HS-5 (cell line): ENCODE measurements at places on chromosomes 3 and 15.

DNA sequence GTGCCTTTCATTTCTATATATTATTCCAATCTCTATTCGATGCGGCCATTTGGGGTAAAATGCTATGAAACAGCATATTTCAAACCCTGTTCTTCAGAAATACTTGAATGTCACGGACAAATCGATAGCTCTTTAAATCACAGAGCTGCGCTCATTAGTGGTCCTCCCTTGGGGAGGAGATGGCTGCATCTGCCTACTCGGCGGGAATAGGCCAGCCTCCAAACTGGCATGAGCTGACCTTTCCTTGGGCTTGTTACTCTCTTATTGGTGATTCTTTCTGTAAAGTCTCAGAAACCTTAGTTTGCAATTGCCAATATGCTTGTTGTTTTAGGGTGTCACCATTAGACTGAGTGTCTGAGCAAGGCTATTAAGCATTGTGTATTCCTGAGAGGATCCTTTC is 120.9 kb downstream of the BDH1 start:
- no peak for DNase-seq

DNA sequence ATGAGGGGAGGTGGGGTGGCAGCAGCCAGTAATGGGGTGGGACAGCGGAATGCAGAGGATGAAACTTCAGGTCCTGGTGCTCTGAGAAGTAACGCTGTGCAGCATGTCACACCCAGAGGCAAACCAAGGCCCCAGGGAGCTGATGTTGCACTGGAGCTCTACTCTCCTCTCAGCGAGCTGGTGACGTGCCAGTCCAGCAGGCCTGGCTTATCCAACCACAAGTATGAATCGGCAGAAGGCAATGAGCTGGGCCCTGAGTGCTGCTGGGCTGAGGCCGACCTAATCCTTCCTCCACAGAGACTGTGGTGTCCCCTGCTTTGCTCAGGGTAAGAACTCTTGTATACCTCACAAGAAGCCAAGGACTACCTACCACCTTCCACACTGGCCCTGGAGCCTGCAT is 30.5 kb downstream of the CD86 start:
- DNase-seq, result no peak

DNA sequence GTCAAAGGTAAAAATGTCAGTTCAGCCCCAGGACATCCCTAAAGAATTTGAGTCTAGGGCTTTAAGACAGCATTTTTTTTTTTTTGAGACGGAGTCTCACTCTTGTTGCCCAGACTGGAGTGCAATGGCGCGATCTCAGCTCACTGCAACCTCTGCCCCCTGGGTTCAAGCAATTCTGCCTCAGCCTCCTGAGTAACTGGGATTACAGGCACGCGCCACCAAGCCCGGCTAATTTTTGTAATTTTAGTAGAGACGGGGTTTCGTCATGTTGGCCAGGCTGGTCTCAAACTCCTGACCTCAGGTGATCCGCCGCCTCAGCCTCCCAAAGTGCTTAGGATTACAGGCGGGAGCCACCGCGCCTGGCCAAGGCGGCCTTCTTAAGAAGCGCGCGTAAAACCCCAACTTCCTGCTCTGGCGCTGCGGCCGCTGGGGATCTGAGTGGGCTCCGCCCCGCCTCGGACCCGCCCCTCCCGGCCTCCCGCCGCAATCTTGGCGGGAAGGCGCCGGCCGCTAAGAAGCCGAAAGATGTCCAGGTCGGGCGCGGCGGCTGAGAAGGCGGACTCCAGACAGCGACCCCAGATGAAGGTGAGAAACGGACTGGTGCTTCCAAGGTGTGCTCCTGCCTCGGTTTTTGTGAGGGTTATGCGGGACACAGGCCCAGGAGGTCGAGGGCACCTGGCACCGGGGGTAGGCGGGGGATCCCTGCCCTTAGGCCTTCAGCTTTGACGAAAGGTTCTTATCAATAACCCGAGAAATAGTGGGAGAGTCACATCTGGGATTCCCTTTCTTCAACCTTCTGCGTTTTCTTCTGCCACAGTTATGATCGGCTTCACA is at the start of gene WDR76:
TSS of gene WDR76 (plus strand) at position 495 of the 834 bp plus-strand sequence. CDS start at position 526, 31 bp downstream.
- DNase-seq, result peak; percentile 63

- no peak for DNase-seq
Measured at GRCh38 chr15:82643992-82644391, 3.2 kb downstream of the CPEB1 start.

DNA sequence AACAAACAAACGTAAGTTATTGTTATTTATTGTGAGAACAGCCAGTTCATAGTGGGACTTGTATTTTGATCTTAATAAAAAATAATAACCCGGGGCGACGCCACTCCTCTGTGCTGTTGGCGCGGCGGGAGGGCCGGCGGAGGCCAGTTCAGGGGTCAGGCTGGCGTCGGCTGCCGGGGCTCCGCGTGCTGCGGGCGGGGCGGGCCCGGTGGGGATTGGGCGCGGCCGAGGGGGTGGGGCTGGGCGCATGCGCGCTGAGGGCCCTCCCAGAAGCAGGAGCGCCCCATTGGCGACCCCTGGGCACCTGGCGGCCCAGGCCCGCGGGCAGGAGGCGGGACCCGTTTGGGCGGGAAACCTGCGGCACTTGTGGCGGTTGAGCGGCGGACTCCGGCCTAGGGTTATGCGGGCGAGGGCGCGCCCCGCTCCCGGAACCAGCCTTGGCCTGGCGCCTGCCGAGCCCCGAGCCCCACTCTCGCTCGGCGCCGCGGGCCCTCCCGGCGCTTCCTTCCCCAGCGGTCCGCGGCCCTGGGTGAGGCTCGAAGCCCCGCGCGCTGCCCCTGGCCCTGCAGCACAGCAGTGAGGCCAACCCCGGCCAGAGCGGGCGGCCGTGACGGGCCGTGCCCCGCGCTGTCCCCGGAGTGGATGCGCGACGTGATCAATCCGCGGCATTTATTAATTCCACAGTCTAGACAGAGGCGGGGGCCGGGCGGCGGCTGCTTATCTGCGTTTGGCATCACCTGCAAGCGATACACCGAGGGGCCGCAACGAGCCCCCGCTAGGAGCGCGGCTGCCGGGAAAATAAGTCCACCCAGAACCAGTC is 6.0 kb downstream of the ISL2 start:
- DNase-seq, result no peak

DNA sequence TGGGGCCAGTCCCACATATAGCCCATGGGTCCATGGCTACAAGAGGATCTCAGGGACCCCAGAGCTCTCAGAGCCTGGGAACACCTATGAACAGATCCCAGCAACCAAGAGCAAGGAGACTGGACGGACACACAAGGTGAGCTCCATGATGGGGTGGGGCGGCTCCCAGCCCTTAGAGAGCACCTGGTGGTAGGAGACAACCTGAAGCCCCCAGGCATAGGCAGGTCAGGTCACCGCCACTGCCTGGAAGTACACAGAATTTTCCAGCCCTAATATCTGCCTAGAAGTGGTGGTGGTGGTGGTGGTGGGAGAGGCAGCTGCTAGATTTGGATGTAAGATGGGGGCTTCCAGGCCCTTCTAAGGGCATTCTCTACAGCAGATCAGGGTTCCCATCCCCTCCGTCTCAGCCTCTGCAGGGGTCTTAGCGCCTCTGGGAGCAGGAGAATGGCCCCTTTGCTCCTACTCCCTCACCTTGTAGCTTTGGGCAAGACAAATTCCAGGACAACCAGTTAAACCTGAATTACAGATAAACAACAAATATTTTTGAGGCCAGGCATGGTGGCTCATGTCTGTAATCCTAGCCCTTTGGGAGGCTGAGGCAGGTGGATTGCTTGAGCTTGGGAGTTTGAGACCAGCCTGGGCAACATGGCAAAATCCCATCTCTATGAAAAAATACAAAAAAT is 9.2 kb downstream of the SH2D7 start:
- DNase-seq, result no peak

DNA sequence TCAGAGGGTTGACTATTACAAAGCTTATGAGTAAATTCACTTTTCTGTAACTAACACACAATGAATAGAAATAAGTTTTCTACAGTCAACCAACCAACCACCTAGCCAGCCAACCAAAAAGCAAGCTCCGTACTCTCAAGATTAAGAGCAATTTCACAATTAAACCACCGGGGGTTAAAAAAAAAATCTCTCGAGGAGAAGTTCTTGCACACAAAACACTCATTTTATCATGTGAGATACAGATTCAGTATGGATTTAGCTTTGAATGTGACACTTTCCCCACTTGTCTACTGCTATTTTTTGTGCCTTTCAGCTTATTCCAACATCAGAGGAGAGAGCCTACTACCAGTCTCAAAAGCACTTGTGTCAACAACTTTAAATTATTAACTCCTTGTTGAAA is 135.3 kb downstream of the SV2B start:
- no peak for DNase-seq

GRCh38 chr3:50373146-50374051 is 14.1 kb upstream of the TMEM115 start:
- no peak for DNase-seq

DNA sequence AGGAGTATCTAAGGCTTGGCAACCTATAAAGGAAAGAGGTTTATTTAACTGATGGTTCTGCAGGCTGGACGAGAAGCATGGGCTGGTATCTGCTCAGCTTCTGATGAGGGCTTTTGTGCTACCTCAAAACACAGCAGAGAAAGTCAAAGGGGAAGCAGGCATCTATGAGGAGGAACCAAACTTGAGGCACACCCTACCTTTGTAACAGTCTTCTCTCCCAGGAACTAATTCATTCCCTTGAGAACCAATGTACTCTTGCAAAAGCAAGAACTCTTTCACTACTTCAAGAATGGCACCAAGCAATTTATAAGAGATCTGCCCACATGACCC is 109.0 kb downstream of the CGGBP1 start:
- no peak for DNase-seq

- no peak for DNase-seq
Measured at GRCh38 chr3:194019398-194020165, 116.4 kb upstream of the HES1 start.

DNA sequence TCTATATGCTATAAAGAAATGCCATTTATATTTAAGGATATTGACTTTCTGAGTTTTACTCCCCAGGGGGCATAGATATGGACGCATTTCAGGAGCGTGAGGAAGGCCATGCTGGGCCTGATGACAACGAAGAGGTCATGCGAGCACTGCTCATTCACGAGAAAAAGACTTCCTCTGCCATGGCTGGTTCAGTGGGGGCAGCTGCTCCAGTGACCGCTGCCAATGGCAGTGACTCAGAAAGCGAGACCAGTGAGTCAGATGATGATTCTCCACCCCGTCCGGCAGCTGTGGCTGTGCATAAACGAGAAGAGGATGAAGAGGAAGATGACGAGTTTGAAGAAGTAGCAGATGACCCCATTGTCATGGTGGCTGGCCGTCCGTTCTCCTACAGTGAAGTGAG is 38.4 kb downstream of the GTF2E1 start:
- DNase-seq, result peak; percentile 85

DNA sequence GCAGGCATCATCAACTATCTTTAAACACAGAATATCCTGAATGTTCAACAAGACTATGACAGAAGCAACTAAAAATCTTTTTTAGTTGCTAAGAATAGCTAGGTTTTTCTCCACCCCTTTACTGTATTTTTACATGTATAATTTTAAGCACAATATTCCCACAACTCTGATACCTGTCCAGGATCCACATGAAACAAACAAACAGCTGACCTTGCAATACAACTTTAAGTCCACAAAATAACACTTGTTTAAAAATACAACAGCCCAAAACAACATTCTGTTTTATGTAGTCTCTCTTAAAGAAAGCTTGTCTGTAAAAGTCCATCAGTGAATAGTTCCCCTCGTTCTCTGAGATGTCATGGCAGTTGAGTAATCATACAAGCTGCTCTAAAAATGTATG is 41.1 kb downstream of the IFT57 start:
- DNase-seq, result no peak

GRCh38 chr3:146156666-146157314 is 4.2 kb downstream of the PLOD2 start:
- DNase-seq, result no peak

- no peak for DNase-seq
Measured at GRCh38 chr3:11784971-11785377, 61.7 kb downstream of the TAMM41 start.

GRCh38 chr15:27019687-27020086 is 48.7 kb downstream of the GABRG3 start:
- DNase-seq, result no peak

GRCh38 chr3:32556332-32556731 is 14.3 kb downstream of the DYNC1LI1 start:
- no peak for DNase-seq

GRCh38 chr15:36400936-36401585 is 178.4 kb upstream of the CDIN1 start:
- DNase-seq, result no peak

- DNase-seq, result no peak
Measured at GRCh38 chr15:61103026-61103425, 126.1 kb downstream of the RORA start.

- DNase-seq, result no peak
Measured at GRCh38 chr3:61978460-61979419, 394.6 kb downstream of the FEZF2 start.

DNA sequence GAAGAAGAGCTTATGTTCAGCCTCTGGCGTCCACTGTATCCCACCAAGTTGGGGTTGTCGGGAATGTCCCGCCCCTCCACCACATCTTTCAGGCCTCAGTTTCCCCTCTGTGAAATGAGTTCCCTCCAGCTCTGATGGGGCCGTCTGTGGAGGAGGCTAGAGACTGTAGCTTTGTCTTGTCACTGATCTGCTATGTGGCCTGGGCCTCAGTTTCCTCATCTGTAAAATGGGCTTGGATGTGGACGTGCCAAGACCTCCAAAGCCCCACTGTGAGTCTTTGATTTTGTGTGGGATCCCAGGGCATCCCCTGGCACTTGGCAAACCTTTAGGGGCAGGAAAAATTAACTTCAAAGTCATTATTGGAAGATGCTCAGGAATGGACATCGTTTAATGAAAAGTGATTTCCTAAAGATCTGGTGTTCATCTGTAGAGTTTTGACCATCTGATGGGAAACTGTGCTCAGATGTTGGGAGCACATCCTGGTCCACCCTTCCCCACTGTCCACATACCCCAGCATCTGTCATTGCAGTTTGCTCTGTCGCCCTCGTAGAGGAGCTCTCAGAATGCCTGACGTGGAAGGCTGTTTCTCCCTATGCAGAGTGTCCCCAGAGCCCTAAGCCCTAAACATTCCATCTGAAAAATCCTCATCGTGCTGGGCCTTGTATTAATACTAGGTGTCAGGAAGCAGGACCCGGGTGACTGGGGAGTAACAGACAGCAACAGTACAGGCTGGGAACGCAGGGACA is 28.5 kb downstream of the SLC6A6 start:
- no peak for DNase-seq

DNA sequence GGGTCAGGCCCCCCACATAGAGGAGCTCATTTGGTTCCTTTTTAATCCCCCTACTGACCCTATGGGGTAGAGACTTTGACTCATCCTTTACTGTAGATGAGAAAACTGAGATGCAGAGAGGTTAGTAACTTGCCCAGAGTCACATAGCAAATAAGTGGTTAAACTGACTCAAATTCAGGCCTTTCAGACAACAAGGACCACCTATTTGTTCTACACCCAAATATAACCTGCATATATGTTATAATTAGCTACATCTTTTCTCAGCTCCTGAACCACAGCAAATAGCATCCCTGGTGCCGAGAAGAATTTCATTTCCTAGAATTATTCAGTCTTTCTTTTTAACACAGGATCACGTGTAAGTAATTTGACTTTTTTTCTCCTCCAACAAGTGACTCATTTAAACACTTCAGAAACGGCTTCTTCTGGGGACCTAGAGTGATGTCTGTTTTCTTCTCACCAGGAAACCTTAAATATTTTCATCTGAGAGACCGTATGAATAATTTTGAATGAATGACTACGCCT is 57.4 kb downstream of the MGLL start:
- DNase-seq, result peak; percentile 54
